ENCODE measurements at places on chromosomes 6 and 20.

GRCh38 chr20:58473453-58474425 is 41.5 kb downstream of the APCDD1L start:
- no peak for DNase-seq

DNA sequence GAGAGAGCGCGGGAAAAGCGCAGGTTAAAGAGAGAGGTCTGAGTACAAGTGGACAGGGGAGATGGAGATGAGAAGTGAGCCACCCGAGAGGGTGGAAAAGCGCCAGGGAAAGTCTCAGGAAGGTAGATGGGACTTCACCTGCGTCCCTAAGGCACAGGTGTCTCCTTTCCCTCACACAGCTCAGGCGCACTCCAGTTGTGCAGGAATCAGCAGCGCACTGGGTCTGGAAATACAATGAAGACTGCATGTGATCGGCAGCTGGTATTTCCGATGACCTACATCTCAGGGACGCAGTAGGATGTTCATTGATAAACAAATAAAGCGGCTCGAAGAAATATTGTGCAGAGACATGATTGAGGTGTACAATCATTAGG is 432 bp upstream of the KHDRBS2 start:
- no peak for DNase-seq

- no peak for DNase-seq
These were observed 40.1 kb upstream of the SIRPA start for GRCh38 chr20:1855109-1855508.

DNA sequence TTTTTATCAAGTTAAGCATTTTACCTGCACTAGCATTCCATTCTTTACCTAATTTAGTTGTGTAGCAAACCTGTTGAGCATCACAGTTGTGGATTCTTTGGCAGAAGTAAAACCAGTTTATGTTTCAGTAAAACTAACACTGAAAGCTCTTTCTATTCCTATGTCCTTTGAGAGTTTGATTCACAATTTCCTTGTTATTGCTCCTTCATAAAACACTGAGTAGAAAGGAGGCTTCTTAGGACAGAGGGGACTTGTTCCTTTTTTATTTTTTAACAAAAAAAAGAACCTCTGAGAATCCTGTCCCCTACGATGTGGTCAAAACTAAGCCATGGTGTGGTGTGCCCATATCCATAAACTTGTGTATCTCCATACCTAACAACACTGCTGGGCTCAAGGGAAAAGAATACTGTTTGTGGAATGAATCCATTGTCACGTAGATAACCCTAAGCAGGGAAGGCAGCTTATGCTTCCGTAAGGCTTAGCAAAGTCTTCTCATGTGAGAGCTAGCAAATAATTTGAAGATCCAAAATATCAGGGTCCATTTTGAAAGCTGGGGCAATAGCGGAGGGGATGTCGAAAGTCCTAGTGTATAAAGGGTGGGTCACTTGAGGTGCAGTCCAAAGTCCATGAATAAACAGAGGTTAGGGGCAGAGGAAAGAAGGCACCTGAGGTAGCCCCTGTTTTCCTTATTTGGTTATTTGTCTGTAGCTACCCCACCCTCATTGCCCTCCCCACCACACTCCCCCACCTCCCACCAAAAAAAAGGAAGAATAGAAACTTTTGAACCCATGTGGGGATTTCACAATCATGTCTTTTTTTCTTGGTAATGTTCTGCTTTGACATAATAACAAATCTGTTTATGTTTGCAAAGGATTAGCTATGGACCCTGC is 71.0 kb downstream of the PLAGL1 start:
- no peak for DNase-seq

- DNase-seq: no peak
These were observed 626.0 kb downstream of the CDH26 start for GRCh38 chr20:60584221-60584620.

- DNase-seq: no peak
These were observed 44.2 kb upstream of the SCRT2 start for GRCh38 chr20:719816-720215.

DNA sequence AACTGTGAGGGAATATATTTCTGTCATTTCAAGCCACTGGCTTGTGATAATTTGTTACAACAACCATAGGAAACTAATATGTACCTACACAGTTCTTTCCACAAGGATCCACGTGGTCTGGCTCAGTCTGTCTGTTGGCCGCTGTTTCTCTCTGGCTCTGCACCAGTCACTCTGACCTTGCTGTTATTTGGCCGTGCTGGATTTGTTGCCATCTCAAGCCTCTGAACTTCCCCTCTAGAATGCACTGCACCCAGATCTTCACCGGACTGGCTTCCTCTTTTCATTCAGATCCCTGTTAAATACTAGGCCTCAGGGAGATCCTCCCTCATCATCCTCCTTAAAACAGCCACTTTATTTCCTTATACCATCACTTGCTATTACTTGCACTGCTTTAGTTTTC is 446.8 kb downstream of the TFAP2B start:
- DNase-seq: no peak

GRCh38 chr6:116836606-116837342 is 7.9 kb upstream of the GPRC6A start:
- no peak for DNase-seq

- DNase-seq: no peak
These were observed 117.5 kb downstream of the GMPR start for GRCh38 chr6:16355699-16356446.

GRCh38 chr6:1099264-1099663 is 212.6 kb upstream of the FOXQ1 start:
- no peak for DNase-seq

GRCh38 chr6:44255105-44255808 is 2.1 kb downstream of the SLC35B2 start:
- no peak for DNase-seq

DNA sequence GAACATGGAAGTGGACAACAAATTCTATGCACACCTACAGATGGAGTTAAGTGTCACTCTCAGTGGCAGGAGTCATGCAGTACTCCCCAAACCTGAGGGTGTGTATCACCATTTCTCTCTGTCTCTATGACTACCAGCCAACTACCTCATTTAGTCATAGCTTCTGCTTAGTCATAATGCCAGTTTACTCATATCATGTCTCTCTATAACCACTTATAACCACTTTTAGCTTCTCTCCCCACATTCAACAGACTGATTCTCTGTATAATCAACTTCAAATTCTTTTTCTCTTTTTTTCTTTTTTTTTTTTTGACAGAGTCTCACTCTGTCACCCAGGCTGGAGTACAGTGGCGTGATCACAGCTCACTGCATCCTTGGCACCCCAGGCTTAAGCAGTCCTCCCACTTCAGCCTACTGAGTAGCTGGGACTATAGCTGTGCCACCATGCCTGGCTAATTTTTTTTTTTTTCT is 13.8 kb upstream of the GTF3C6 start:
- DNase-seq: no peak

- DNase-seq: no peak
These were observed 129.7 kb downstream of the FAXC start for GRCh38 chr6:99219788-99220187.

- DNase-seq: no peak
These were observed 26.3 kb upstream of the ZNF318 start for GRCh38 chr6:43395776-43396175.

GRCh38 chr6:12527339-12527738 is 189.2 kb upstream of the PHACTR1 start:
- no peak for DNase-seq

GRCh38 chr6:163815796-163816195 is 401.3 kb downstream of the QKI start:
- no peak for DNase-seq

DNA sequence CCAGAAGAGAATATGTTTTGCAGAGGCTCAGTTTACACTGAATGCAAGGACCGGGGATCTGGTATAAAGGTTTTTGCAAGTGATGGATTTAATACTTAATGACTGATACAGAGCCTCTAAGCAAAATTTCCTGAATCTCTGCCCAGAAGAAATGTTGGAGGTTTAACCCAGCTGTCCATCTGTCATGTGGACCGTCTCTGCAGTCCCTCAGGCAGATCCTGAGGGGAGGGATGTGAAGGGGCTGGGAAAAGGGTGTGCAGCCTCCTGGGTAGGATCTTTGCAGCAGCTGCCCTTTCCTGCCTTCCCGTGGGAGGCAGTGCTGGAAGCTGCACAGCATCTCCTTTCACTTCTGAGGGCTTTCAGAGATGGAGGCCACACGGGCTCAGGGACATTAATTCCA is 207.0 kb downstream of the SLC24A3 start:
- DNase-seq: no peak

- DNase-seq: no peak
These were observed 25.5 kb downstream of the RWDD2A start for GRCh38 chr6:83218646-83219045.

- DNase-seq: no peak
These were observed 55.5 kb downstream of the TPBG start for GRCh38 chr6:82419132-82419581.

DNA sequence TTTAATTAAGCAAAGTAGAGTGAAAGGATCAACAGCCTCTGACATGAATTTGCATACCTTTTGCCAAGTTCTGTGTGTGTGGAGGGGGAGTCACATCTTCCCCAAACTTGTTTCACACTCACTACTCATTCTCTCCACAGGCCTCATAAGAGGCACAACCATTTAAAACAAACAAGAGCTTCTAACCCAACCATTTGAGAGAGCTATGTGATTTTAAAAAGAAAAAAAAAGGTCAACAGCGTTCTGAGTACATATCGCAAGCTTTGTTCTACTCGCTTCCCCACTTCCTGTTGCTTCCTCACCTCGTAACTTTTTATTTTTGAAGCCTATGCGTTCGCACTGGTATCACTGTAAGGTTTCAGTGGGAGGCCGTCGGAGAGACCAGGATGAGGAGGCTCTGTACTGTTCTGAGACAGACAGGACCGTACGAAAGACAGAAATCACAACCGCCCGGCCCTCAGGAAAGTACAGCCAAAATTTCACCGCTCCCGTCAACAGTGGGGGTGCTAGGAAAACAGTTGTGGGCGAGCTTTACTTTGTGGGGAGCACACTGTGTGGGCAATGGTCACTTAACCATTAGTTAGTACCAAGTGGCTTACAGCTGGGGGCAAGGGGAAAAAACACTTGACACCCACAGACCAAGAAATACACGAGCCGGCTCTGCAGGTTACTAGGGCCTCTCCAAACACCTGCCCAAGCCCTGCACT is 61.3 kb downstream of the TRERF1 start:
- no peak for DNase-seq

- no peak for DNase-seq
These were observed 689 bp upstream of the COL20A1 start for GRCh38 chr20:63292292-63292701.

GRCh38 chr20:63106108-63106764 is 99.5 kb upstream of the BHLHE23 start:
- DNase-seq: no peak

- DNase-seq: no peak
These were observed 31.5 kb upstream of the SULF2 start for GRCh38 chr20:47816487-47817451.

GRCh38 chr6:4788953-4789584 is 12.9 kb downstream of the CDYL start:
- no peak for DNase-seq

GRCh38 chr6:136535017-136535765 is 15.0 kb downstream of the MAP7 start:
- no peak for DNase-seq

DNA sequence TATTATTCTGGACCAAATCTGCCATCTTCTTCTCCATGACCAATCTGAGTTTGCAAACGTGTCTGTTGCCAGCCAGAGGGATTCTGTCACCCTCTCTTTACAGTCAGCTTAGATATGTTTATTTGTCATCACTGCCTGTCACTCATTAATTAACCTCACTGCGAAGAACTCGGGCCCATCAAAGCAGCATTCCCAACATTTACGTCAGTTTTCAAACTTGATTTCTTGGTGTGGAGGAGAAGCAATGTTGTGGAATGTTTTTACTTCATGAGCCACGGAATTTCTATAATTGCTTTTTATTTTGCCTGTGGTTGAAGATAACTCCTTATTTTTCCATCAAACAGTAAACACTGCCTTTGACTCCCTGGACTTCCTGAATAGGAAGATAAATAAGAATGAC is 91.8 kb upstream of the CNKSR3 start:
- no peak for DNase-seq

Data from stimulated activated CD8-positive, alpha-beta memory T cell treated with anti-CD3 and anti-CD28 coated beads, Interleukin-7, amount 100 ng/mL, for 1 hour (primary cell).